Neuronal stem cell (in vitro differentiated cells): ENCODE measurements at places on chromosomes 7 and 10.

GRCh38 chr10:19719284-19719683 lies 96.9 kb upstream of the PLXDC2 start:
- DNase-seq: no peak

- peak; percentile 40 for DNase-seq
Measured at GRCh38 chr7:33757563-33758165, 147.7 kb upstream of the BMPER start.

DNA sequence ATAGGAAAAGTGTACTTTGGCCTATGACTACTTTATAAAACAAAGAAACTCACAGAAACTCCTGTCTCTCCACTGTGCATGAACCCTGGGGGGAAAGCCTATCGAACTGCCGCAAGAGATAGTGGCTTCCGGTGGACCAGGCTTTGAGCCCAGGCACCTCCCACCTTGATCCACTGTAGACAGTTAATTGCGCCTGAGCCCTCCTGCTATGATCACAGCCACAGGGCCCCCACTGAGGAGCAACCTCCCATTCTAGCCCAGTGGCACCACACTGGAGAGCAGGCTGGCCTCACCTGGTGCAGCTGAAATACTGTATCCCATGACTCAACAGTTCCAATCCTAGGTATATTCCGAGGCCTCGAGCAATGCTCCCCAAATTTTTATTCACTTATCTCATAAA lies 98.8 kb downstream of the COBL start:
- DNase-seq: no peak

- DNase-seq: no peak
Measured at GRCh38 chr10:68043030-68043429, 32.1 kb downstream of the HERC4 start.

DNA sequence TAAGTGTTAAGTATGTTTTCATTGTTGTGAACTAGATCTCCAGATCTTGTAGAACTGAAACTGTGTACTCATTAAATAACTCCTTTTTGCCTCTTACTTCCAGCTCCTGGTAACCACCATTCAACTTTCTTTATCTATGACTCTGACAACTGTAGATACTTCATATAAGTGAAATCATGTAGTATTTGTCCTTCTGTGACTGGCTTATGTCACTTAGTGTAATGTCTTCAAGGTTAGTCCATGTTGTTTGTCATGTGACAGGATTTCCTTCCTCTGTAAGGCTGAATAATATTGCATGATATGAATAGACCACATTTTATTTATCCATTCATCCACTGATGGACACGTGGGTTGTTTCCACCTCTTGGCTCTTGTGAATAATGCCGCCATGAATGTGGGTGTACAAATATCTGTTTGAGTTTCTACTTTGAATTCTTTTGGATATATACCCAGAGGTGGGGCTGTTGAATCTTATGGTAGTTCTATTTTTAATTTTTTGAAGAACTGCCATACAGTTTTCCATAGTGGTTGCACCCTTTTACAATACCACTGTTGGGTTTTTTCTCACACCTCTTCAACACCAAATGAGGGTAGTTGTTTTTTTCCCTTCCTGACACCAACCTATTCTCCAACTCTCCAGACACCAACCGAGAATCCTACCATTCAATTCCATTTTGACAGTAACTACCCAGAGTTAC lies 10.7 kb upstream of the FMC1 start:
- no peak for DNase-seq

DNA sequence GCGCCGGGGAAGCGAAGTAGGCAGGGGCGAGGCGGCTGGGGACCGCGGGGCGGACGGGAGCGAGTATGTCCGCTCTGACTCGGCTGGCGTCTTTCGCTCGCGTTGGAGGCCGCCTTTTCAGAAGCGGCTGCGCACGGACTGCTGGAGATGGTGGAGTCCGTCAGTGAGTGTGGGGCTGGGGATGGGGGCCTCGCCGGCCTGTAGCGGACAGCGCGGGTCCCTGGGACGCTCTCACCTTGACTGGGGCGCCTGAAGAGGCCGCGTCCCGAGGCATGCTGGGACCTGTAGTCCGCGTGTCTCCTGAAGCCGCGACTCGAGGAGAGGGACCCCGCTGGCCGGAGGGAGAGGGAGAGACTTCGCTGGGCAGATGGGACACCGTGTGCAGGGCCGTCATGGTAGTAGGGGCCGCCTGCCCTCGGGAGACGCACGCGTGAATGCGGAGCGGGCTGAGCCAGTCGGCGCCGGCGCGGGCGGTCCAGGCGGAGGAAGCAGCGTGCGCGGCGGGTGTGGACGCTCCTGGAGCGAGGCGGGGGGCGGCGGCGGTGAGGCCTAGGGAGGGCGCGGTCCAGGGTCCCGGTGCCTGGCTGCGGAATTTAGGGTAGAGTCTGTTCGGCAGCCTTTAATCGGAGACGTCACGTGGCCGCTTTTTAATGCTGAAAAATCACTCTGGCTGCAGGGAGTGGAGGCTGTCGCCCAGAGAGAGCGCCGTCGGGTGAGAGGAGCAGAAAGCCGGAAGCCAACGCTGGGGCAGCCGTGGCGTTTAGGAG lies at the start of gene NDUFB2:
NDUFB2 (plus strand) TSS at position 29 of the 767 bp plus-strand sequence; CDS start at position 66, 37 bp downstream.
- peak; percentile 81 for DNase-seq

DNA sequence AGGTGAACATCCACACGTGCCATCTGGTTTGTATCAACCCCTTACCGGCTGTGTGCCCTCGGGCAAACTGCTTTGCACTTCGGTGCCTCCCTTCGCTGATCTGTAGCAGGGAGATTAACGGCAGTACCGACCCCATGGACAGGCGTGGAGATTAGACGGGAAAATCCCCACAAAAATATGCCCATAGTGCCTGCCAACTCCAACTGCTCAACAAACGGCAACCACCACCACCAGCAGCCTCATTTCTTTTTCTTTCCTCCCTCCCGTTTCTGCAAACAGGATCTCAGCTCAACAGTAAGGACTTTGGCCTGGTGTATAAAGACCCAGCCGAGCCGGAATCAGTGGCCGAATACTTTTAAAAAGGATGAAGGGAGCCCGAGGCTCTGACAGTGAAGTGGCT lies 31.0 kb downstream of the CHST15 start:
- no peak for DNase-seq

- DNase-seq: no peak
Measured at GRCh38 chr7:40000734-40001315, 50.8 kb downstream of the CDK13 start.

- no peak for DNase-seq
Measured at GRCh38 chr7:134729895-134730294, 49.5 kb upstream of the CALD1 start.

DNA sequence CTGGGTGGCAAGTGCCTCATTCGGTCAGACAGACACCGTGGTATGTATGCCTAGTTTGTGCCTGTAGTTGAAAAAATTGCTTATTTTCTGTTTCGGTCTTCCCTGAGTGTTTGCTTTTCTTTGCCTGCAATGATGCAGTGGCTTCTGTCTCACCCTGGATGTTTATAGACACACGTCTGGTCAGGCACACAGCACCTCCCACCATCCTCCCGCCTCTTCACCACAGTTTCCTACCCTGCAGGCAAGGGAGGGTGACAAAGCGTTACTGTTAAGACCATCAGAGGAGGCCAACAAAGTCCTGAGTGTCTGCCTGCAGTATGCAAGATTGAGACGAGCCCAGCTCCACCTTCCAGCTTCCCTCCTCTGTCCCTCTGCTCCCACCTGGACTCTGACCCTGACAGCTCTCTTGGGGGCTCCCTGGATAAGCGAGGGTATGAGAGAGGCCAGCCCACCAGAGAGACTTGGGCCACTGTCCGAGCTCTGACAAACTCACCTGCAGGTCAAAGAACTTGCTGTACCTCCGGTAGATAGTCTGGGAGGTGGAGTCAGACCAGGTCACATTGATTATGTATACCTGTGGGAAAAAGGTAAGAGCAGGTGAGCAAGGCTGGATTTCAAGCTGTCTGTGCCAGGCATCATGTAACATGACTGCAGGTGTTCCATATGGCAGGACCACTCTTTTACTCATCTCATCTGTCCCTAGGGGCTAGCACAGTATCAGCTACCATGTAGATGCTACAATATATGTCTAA lies 54.4 kb downstream of the SH3PXD2A start:
- no peak for DNase-seq

- no peak for DNase-seq
Measured at GRCh38 chr7:1230411-1231213, 2.1 kb upstream of the UNCX start.

DNA sequence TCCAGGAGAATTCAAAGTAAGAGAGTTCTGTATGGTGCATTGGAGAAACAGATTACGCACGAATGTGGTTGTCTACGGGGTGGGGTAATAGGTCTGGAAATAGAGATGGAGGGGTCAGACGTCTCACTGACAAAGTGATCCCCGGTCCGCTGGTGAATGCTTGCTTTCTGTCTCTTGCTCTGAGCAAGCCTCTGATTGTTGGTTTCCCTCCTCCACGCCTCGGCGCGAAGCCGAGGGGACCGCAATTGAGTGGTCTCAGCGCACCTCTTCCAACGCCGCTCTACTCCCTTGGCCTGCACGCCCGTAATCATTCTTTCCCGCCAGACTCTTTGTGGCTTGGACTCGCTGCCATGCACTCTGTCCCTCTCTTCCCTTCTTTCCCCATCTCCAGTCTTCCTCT lies 46.5 kb upstream of the PFKP start:
- no peak for DNase-seq

DNA sequence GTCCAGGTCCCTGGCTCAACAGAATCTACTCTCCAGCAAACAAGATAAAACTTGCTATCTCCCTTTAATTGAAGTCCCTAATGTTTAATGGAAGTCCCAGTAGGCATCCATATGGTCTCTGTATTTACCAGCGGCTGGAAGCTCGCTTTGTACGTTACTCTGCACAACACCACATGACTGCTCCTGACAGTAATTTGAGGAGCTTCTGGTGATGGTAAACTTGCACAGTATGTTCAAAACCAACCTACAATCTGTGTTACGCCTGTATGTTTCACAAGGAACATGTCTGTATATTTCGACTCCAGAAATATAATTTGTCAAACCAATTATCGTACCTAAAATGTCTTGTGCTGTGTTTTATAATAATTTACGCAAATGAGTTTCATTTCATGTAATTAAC lies 4.4 kb upstream of the TECPR1 start:
- DNase-seq: no peak

- DNase-seq: no peak
Measured at GRCh38 chr7:2465928-2466327, 10.3 kb downstream of the GRIFIN start.

GRCh38 chr7:7761974-7762779 lies 43.8 kb upstream of the RPA3 start:
- DNase-seq: no peak

DNA sequence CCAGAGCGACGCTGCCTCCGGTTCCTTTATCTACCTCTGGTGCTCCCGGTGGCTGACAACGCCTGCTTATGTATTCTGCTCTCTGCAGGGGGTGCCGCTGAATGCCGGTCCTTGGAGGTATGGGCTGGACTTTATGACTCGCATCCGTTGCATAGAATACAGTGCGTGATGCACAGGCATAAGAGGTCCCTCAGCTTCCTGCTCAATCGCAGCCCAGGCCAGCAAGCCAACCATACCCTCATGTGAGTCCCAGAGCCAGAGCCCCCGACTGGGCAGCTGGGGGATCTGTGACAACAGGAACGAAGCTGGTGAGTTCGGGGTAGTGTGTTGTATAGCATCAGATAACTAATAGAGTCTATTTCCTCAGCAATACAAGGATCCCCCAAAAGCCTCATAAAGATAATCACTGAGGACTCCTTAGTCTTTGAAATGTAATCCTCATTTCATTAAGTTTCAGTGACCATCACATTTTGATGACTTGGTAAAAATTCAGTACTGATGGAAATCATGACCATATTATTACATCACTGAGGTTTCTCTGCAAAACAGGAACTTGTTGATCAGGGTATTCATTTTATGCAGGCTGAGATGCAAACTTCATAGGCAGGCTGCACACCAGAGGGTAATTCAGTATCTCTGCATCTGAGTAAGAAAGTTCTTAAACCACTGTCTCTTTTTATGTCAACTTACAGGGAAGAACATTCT lies 607.8 kb downstream of the PTPRN2 start:
- DNase-seq: no peak

- no peak for DNase-seq
Measured at GRCh38 chr10:113557424-113557862, 4.6 kb downstream of the HABP2 start.

GRCh38 chr10:96271016-96271815 lies at the start of gene BLNK:
BLNK (minus strand) TSS chr10:96271569; CDS start chr10:96271398, 171 bp downstream.
- DNase-seq: no peak

GRCh38 chr7:68629-69028 lies 123.7 kb upstream of the FAM20C start:
- DNase-seq: no peak

GRCh38 chr10:6045878-6046772 lies 16.0 kb downstream of the IL2RA start:
- DNase-seq: no peak

DNA sequence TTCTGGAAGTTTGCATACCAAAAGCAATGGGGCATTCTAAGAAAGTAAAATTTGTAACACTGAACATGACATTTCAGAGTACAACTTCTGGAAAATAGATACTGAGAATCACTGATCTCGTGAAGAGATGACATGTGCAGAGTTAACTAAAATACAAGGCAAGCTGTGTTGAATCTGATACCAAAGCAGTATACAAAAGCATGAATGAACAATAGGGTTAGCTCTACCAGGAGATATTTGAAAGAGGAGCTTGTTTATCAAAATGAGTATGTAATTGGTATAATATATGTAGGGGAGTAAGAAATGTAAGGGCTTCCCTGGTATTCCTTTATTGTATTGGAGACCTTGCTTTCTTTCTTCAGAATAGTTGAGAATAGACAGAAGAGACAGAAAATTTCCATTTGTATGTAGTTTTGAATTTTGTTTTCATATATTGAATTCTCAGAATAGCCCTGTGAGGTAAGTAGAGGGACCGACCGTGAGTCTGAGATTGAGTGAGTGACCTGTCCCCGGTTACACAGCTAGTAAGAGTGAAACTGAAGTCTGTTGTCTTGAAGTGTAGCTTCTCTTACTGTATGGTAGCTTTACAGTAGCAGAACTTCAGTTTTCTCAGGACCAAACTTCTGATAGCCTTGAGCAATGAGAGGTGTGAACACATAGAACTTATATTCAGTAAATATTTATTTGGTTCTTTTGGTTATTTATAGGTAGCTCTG lies 5.0 kb downstream of the HBP1 start:
- DNase-seq: no peak

GRCh38 chr10:97525086-97525485 lies 26.4 kb downstream of the UBTD1 start:
- DNase-seq: no peak

GRCh38 chr7:44103923-44104859 lies at the start of gene AEBP1:
AEBP1 (plus strand) TSS chr7:44104345; CDS start chr7:44104666, 321 bp downstream.
- peak; percentile 30 for DNase-seq

DNA sequence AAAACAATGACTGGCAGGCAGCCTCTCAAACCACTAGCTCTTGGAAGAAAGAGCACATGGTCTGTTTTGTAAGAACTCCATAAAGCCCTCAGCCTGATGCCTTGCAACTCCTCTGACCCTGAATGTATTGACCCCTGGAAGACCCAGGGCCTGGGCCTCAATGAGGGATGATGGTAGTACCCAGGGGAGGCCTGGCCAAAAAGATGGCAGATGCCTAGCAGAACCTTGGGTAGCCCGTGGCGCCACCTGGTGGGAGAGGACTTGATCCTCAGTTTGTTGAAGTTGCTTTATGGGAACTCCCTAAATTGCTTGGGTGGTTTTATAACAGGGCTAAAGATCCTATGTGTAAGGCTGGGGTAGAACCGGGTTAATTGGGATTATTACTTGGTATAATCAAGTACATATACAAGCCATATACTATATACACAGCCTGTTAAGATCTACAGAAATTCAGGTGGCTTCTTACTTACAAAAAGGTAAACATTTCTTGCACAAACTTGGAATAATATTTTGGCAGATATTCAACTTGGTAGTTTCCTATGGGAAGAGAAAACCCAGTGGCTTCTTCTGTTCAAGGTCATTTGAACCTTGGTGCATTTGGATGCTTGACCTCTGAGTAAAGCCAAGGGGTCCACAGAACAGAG lies 95.8 kb upstream of the CACUL1 start:
- DNase-seq: peak; percentile 41
